ENCODE measurements at places on chromosomes 4 and X. TPM values are rescaled to one million over a fixed set of nuclear protein-coding genes. Genes with fewer than 3 reads are reported as not detected.

The MTNR1A gene
- 0.20 TPM for total RNA-seq

The AKAP4 gene
- not detected for total RNA-seq

The PAGE2B gene
- total RNA-seq = 0.49 TPM

The KLF8 gene
- total RNA-seq = 10.4 TPM

The ETDA gene
- not detected for total RNA-seq

The TCP11X2 gene
- not detected for total RNA-seq

The NUDT9 gene
- 15.7 TPM for total RNA-seq

The CAPN6 gene
- 41.9 TPM for total RNA-seq

The ENPP6 gene
- total RNA-seq = 0.39 TPM

The SUPT20HL2 gene
- total RNA-seq = not detected

All from skin of body (tissue), 3 donors.